Stimulated activated CD4-positive, alpha-beta T cell treated with anti-CD3 and anti-CD28 coated beads, Interleukin-15, amount 100 ng/mL, for 1 hour (primary cell): ENCODE measurements at places on chromosomes 7 and 10.

DNA sequence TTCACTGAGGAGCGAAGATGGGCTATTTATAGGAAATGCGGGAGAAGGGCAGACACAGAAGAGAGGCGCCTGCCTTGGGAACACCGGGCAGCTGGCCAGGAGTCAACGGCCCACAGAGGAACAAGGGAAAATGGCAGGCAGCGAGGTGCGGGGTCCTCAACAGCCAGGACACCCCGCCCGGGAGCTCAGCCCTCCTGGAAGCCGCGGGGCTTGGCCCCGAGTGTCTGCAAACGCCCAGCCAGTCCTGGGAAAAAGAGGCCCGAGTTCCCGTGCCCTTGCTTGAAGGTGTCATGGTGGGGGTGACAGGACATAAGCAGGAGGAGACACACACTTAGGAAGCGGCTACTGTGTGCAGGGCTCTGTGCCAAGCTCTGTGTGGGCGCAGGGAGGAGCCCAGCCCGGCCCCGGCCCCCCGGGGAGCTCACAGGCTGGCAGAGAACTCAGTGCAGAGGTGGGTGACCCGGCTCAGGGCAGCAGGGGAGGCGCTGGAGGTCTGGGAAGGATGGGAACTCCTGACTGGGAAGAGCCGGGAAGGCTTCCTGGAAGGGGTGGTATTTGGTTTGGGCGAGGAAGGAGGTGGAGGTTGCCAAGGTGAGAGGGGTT is 79.9 kb downstream of the ELFN1 start:
- DNase-seq: no peak

- no peak for DNase-seq
Observed at GRCh38 chr7:48262606-48263310, 91.5 kb downstream of the ABCA13 start.

- DNase-seq: no peak
Observed at GRCh38 chr10:133154411-133154810, 5.6 kb upstream of the KNDC1 start.

GRCh38 chr7:23893942-23894891 is 184.2 kb downstream of the STK31 start:
- no peak for DNase-seq
